ENCODE measurements at places on chromosomes 1 and 21. TPM values are rescaled to one million over a fixed set of nuclear protein-coding genes. Genes with fewer than 3 reads are reported as not detected.

- peaks cover 7% of the 10 kb centered on the region for H3K36me3 ChIP-seq
- no peak for DNase-seq
- H3K27ac ChIP-seq, result no peak overlapping the region
- no peaks in the 10 kb centered on the region for H3K27me3 ChIP-seq
- H3K4me1 ChIP-seq, result peaks cover 12% of the 10 kb centered on the region
- no peak overlapping the region for H3K4me3 ChIP-seq
These were observed 8.9 kb upstream of the RGS1 start for GRCh38 chr1:192566657-192567056.

- H3K27me3 ChIP-seq, result no peaks in the 10 kb centered on the region
- no peaks in the 10 kb centered on the region for H3K4me1 ChIP-seq
- no peaks in the 10 kb centered on the region for H3K36me3 ChIP-seq
- H3K4me3 ChIP-seq, result no peak overlapping the region
These were observed 145.4 kb downstream of the PLXNA2 start for GRCh38 chr1:208098773-208099172.

- no peak for DNase-seq
- peaks cover 18% of the 10 kb centered on the region for H3K27me3 ChIP-seq
- no peak overlapping the region for H3K4me3 ChIP-seq
- peaks cover 5% of the 10 kb centered on the region for H3K36me3 ChIP-seq
These were observed 14.1 kb upstream of the PHGDH start for GRCh38 chr1:119697598-119697997.

DNA sequence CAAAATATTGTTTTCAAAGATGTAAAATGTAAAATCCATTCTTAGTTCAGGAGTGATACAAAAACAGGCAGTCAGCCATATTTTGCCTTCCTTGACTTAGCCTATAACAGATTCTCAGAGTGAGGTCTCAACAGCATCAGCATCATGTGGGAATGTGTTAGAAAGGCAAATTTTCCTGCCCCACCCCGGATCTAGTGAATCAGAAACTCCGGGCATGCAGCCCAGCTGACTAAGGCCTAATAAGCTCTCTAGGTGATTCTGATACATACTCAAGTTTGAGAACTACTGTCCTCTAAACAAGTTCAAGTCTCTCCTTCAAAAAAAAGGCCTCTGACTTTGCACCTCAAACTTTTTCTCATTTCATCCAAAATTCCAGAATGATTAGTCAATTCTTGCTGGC lies 46.9 kb upstream of the PRRC2C start:
- no peaks in the 10 kb centered on the region for H3K36me3 ChIP-seq
- H3K27me3 ChIP-seq, result no peaks in the 10 kb centered on the region
- no peak for DNase-seq
- H3K27ac ChIP-seq, result no peak overlapping the region

GRCh38 chr1:237032029-237032428 lies 10.0 kb upstream of the RYR2 start:
- H3K36me3 ChIP-seq, result peaks cover 10% of the 10 kb centered on the region
- H3K4me3 ChIP-seq, result no peak overlapping the region
- H3K27ac ChIP-seq, result no peak overlapping the region
- DNase-seq, result no peak
- H3K4me1 ChIP-seq, result no peaks in the 10 kb centered on the region

DNA sequence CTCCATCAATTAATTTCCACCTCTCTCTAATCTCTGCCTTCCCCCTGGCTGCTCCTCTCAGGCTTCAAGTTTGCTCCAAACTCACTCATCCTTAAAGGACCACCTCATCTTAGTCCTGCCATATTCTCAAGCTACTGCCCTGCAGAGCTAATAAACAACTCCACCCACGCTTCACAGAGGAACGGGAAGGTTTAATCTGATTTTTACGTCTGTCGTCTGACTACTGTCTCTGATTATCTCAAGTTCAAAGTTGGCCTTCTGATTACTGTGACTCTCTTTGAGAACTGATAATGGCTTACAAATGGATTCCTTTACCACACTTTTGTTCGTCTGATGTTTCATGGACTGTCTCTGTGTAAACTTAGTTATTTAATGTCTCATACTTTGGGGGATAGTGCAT lies 7.6 kb upstream of the CPT2 start:
- H3K36me3 ChIP-seq, result no peaks in the 10 kb centered on the region
- H3K4me1 ChIP-seq, result no peaks in the 10 kb centered on the region

DNA sequence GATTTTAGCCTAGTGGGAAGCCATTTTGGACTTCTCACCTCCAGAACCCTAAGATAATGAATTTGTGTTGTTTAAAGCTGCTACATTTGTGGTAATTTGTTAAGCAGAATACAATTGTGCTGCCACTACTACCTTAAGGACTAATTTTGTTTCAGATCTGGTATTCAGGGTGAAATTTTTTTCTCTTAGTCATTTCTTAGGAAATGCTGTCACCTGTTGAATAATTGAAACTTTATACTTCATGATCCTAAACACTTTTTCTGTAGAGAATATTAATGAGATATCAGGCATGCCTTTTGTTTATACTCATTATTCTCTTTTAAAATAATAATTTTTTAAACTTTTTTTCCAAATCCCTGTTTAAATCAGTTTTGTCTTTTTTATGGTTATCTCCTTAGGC lies 246.8 kb downstream of the TGFB2 start:
- H3K4me3 ChIP-seq, result no peak overlapping the region
- DNase-seq, result no peak
- H3K4me1 ChIP-seq, result no peaks in the 10 kb centered on the region
- H3K27me3 ChIP-seq, result no peaks in the 10 kb centered on the region
- H3K36me3 ChIP-seq, result no peaks in the 10 kb centered on the region
- no peak overlapping the region for H3K27ac ChIP-seq

DNA sequence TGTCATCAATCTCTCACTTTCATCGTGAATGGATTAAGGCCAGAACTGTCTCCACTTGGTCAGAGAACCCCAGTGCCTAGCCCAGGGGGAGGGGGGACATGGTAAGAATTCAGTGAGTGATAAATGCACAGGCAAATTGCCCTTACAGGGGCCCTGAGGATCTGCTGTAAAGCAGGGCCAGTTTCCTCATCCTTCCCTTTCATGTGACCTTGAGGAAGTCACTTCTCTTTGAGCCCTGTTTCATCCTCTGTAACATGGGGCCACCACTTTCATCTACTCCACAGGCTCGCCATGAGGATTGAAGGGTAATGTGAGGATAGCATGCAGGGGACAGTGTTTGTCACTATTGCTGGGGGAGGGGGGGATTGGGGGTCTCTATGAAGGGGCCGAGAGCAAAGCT lies 28.1 kb upstream of the C1QA start:
- no peak overlapping the region for H3K4me3 ChIP-seq
- peaks cover 34% of the 10 kb centered on the region for H3K27me3 ChIP-seq
- no peaks in the 10 kb centered on the region for H3K4me1 ChIP-seq
- no peak overlapping the region for H3K27ac ChIP-seq
- H3K36me3 ChIP-seq, result no peaks in the 10 kb centered on the region

GRCh38 chr1:147496571-147497210 lies 44.6 kb upstream of the BCL9 start:
- H3K27ac ChIP-seq, result no peak overlapping the region
- DNase-seq, result no peak
- peaks cover 10% of the 10 kb centered on the region for H3K27me3 ChIP-seq
- H3K36me3 ChIP-seq, result no peaks in the 10 kb centered on the region
- peaks cover 2% of the 10 kb centered on the region for H3K4me1 ChIP-seq

- no peak overlapping the region for H3K27ac ChIP-seq
- H3K4me1 ChIP-seq, result no peaks in the 10 kb centered on the region
- peaks cover 6% of the 10 kb centered on the region for H3K27me3 ChIP-seq
- no peak overlapping the region for H3K4me3 ChIP-seq
These were observed 116.7 kb upstream of the F3 start for GRCh38 chr1:94658221-94658620.

- H3K27ac ChIP-seq, result no peak overlapping the region
- H3K36me3 ChIP-seq, result no peaks in the 10 kb centered on the region
- no peak for DNase-seq
- no peaks in the 10 kb centered on the region for H3K27me3 ChIP-seq
- H3K4me3 ChIP-seq, result no peak overlapping the region
These were observed 37.1 kb upstream of the USP25 start for GRCh38 chr21:15692711-15693110.

TRABD2B gene
- polyA plus RNA-seq, result not detected

TESK2 gene
- 2.7 TPM for polyA plus RNA-seq

HAO2 gene
- polyA plus RNA-seq, result not detected

ELAVL4 gene
- not detected for polyA plus RNA-seq

SEC16B gene
- not detected for polyA plus RNA-seq

KCNJ9 gene
- polyA plus RNA-seq, result 0.03 TPM

DPYD gene
- 36.4 TPM for polyA plus RNA-seq

EPHB2 gene
- not detected for polyA plus RNA-seq

PRRX1 gene
- not detected for polyA plus RNA-seq

MSH4 gene
- not detected for polyA plus RNA-seq

INKA2 gene
- polyA plus RNA-seq, result not detected

GPR52 gene
- polyA plus RNA-seq, result not detected

C4BPB gene
- polyA plus RNA-seq, result not detected

AGBL4 gene
- polyA plus RNA-seq, result not detected
